ENCODE measurements at places on chromosomes 2 and 18.

DNA sequence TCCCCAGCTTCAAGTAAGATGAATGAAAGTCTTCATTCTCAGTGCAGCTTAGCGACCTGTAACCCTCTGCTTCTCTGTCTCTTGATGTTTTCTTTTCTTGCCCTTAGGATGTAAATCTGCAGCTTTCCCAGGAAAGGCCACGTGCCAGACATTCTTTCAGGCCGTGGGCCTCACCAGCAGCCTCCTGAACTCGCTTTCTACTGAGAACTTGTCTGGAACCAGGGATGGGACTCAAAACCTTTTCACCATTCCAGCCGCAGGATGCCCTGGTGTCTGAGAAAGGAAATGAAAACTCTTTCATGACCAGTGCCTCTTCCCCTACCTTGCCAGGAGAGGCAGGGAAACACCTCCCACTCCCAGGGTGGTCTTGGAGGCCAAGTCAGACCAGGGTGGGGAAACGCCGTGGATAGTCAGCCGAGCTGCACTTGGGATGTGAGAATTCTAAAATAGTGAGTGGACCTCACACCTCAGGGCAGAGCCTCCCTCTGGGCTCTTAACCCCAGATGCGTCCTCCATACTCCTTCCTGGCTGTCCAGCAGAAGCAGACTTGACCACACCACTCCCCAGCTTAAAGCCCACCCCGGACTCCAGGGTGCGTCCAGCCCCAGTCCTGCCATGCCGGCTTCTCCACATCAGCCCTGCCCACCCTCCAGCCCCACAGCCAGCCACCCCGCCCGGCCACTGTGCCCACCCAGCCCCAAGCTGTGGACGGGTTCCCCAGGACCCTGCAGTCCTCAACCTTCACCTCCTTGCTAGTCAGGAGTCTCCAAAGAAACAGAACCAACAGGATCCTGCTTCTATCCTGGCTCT lies 115.5 kb downstream of the TWIST2 start:
- no peak for DNase-seq

- DNase-seq: peak; percentile 38
Measured at GRCh38 chr18:61502472-61502871, 169.2 kb downstream of the CDH20 start.

DNA sequence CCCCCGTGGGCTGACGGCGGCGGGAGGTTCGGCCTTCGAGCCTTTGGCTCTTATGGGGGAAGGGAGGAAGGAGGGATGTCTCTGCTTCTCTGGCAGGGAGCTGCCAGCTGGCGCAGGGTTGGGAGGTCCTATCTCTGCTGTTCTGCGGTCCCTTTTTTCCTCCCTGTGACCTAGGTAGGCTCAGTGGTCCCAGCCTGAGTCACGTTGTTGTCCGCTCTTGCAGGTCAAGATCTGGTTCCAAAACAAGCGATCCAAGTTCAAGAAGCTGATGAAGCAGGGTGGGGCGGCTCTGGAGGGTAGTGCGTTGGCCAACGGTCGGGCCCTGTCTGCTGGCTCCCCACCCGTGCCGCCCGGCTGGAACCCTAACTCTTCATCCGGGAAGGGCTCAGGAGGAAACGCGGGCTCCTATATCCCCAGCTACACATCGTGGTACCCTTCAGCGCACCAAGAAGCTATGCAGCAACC lies 2.5 kb downstream of the DLX1 start:
- no peak for DNase-seq

DNA sequence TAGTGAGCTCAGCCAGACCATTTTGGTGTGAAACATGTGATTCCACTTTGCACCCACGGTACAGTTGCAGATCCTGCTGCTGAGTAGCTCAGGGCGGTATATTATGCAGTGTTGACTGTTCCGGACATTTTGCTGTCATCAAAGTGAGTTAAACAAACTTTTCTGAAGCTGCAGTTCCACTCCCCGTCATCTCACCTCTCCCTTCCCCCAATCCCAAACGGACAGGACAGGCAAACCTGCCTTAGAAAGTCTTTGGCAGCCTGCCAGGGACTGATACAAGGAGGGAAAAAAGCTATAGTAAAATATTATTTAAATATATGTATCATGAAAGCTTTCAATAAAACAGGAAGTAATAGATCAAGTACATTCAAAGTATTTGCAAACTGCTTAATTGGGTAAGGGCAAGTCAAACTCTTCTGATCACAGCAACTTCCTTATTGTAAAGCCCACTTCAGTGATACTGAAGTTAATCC lies 35.5 kb upstream of the SP5 start:
- DNase-seq: no peak

DNA sequence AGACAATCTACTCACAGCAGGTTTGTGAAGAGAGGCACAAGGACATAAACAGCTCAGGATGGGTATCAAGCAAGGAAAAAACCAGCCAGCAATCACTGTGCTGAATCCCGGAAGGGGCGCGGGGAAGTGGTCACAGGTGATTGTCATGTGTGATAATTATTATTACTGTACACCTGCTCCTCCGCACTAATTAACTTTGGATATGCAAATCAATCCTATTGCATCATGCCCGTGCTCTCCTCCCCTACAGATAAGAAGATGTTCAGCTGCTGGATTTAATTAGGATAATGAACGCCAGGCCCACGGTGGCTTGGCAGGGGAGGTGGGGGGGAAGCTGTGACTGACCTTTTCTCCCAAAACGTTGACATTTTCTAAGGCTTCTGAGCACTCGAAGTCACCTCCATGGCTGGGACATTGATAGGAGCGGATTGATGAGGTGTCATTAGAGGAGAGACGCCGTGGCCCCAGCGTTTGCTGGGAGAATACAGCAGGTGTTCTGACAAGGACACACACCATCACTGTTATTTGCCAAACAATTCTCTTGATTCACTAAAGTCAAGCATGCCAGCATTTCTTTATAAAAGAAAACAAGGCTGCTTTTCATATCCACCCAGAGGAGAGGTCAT lies 160.3 kb upstream of the VRK2 start:
- DNase-seq: no peak

GRCh38 chr18:42412896-42413295 lies 457.9 kb downstream of the PIK3C3 start:
- DNase-seq: peak; percentile 1

DNA sequence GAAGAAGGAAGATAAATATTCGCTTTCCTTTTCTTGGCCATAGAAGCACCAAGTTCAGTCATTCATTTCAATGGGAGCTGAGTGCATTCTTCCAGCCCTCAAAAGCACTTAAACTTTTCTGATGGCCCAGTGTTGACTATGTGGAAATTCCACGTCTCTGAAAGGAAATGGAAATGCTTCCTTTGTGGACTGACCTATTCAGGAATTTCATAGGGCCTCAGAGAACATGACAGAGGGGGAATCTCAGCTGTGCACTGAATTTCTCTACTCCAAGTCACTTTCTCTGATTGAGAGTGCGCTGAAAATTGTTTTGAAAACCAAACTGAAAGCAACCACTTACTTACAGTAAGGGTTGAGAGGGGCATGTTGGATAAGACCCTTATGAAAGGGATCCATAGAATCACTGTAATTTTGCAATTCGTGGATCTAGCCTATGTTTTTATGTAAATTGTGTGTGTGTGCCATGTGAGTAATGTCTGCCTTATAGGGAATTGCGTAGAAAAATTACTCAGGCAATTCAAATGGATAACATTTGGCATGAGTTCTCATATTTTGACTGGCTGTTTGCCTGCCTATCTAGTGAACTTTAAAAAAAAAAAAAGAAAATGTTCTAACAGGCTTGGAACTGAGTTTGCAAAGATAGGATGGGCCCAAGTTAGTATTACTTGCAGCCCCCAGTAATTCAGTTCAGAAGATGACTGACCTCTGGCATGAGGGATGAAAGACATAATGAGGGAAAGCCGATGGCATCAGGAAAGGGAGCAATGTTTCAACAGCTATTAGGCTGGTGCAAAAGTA lies 437.0 kb downstream of the PTPRM start:
- no peak for DNase-seq
